T-helper 9 cell (primary cell): ENCODE measurements at places on chromosomes 2 and 18.

- DNase-seq, result no peak
Observed at GRCh38 chr2:233056961-233057605, 3.1 kb upstream of the INPP5D start.

DNA sequence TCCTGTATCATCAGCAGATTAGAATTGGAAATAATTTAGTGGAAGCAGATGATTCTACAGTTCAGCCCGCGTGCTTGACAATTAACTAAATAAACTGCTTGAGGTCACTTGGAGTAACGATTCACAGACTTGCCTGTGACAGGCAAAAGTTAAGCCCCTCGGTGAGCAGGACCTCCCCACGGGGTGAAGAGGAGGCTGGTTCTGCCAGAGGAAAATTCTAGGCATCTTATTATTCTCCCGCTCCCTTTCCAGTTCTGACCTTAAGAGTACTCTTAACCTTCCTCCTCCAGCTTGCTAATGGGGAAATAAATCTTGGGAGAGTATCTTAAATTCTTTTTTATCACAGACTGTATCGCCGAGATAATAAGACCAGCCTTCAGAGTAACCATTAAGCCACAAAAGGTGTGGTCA is 169.7 kb upstream of the SMAD2 start:
- no peak for DNase-seq

DNA sequence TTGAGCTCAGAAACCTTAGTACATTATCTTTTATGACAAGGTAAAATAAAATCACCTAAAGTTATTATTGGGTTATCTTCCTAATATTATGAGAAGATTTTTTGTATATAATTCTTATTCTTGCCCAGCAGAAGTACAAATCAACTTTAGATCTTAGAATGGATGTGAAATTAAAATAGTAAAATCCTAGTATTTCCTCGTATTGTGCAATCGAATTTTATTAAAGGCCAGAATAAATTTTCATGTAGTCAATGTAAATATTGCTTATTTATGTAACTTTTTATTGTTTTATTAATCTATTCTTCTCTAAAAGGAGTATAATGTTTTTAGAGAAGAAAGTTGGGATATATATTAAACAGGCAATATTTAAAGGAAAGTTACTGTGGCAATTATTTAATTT is 12.7 kb downstream of the MARS2 start:
- DNase-seq, result no peak

- no peak for DNase-seq
Observed at GRCh38 chr2:61647044-61647443, 108.9 kb upstream of the XPO1 start.

- DNase-seq, result no peak
Observed at GRCh38 chr2:105324101-105324500, 5.4 kb downstream of the TGFBRAP1 start.
